ENCODE measurements at places on chromosomes 11 and 22.

GRCh38 chr22:17460895-17461294 is 91.6 kb downstream of the CECR2 start:
- DNase-seq, result no peak

- no peak for DNase-seq
Observed at GRCh38 chr11:115996125-115996807, 492.1 kb upstream of the CADM1 start.

- DNase-seq, result no peak
Observed at GRCh38 chr11:36009473-36009872, 65.6 kb downstream of the LDLRAD3 start.

DNA sequence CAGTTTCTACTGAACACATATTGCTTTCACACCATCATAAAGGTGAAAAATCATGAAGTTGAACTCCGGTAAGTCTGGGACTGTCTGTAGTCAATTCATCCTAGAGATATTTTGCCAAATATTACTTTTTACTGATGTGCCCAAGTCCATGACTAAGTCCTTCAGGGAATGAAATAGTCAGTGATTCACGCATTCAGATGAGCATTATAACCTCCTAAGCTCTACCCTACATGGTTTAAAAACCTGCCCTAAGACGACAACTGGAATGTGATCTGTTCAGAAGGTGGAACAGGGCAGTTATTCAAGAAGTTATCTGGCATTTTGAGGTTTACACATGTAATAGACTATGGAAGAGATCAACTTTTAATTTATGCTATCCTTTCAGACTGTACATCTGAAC is 125.6 kb downstream of the TRPC6 start:
- no peak for DNase-seq

DNA sequence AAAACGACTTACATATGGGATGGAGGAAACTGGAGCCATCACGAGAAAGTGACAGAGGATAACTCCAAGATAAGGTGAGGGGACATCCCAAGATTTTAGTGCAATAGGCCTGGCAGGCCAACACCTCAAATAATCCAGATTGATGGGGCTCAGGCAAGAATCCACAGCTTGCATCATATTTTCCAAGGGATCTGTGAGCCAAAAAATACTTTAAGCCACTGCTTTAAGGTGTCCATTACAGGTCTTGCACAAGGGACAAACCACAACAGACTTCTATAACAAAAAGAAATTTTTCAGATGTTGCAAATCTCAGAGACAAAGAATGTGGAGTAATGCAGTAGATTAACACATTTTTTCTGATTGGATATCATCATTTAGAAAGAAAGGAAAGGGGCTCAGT is 45.6 kb downstream of the DENND5A start:
- no peak for DNase-seq

DNA sequence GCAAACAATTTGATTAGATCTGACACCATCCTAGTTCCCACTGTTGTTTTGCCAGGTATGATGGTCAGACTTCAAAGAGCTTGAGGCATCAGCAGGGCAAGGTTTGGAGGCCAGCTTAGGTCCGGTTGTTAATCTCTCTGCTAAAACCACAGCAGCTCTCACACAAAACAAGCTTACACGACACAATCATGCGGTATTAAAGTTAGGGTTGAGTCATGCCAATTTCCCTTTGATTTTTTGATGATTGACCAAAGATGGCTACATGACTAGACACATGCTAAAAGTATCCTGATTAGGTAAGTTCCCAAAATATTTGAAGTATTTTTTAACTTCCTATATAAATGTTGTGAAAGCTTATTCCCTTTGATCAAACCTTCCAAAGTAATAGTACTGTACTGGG is 145.9 kb downstream of the ELP4 start:
- DNase-seq, result no peak
